T-helper 1 cell (primary cell): ENCODE measurements at places on chromosomes 4 and X.

DNA sequence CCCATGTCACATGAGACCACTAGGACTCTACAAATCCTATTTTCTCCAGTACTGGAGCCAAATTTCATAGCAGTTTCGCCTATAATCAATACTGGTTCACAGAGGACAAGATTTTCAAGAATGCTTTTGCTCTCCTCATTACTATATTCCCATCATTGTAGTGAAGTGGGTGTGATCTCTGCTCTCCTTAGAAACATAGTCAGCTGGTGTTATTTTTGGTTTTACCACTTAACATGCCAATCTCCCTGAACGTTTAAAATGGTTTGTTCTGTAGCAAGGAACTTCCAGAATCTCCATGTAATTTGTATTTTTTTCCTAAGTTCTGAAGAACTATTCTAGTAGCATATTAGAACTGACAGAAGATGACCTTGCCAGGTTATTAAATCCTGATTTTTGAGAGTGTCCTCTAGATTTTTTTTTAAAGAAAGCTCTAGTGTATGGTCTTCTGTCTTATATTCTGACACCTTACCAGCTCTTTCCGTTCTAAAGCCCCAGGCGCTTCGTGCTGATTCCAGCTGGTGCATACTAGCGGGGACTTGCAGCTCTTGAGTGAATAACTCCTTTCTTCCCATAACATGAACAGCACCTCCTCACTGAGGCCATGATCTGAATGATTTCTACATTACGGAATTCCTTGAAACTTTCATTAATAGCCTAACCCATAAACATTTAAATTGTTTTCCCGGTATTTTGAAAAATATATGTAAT, 1372.9 kb downstream of the TECRL start:
- DNase-seq: no peak

GRCh38 chr4:123390846-123391456, 5.6 kb upstream of the SPRY1 start:
- no peak for DNase-seq

DNA sequence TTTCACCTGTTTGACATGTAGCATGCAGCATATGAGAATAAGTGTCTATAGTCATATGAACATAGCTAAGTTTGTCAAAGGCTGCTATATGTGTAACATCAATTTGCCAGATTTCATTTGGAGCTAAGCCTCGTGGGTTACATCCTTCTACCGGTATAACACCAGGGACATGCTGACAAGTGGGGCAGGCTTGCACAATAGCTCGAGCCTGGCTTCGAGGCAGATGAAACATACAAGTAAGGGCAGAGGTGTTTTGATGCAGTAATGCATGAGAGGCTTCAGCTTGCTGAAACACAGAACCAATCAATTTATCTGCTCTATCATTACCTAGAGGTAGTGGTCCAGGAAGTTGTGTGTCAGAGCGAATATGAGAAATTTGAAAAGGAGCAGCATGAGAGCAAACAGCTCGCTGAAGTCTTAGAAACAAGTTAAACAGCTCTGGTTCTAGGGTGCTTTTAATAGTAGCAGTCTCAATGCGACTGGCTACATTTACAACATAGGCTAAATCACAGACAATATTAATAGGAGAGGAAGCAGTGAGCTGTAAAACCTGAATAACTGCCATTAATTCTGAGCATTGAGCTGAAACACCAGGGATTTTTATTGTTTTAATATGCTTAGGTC, 14.9 kb upstream of the UGDH start:
- no peak for DNase-seq

DNA sequence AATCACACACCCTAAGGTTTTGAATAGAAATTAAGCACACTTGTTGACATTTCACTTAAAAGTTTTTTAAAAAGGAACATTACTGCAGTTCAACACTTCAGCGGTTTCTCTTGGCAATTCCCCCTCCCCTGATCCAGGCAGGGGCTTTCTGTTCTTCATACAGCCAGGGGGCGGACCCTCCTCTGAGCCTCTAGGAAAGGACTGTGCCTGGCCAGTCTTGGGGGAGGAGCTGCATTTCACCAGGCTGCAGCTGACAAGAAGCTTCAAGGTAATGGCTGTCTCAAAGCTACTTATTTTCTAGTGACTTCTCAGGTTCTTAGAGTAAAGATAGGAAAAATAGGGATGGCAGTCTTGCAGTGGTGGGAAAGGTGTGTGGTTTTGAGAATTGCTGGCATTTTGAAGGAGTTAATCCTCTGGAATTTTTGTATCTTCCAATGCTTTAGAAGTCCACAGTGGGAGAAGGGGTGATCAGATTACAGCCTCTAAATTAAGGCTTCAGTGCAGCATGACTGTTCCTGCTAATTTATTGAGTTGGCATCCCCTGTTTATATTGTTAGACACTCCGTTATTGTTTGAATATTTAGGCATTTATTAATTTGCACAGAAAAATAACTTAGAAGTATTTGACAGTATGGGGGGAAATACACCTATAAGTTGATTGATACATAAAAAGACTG, 33.5 kb downstream of the PWWP3B start:
- no peak for DNase-seq

GRCh38 chr4:137768881-137769280, 236.6 kb upstream of the PCDH18 start:
- DNase-seq: no peak

DNA sequence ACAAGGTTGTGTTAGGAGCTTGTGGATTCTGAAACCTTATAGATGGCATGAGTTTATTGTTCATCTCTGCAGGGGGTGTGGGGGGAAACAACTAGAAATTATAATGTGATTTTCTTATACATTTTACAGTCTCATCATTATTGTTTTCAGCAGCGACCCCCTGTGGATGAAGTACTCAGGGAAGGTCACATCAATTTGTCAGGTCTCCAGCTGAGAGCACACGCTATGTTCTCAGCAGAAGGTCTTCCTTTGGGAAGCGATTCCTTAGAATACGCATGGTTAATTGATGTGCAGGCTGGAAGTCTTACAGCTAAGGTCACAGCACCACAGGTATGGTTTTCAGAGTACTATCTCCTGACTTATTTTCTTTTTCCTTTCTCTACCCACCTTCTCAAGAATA, 72.2 kb downstream of the BLTP1 start:
- no peak for DNase-seq
